ENCODE measurements at places on chromosomes 6 and 20.

- DNase-seq: no peak
Measured at GRCh38 chr20:18511571-18511970, 3.8 kb downstream of the SEC23B start.

DNA sequence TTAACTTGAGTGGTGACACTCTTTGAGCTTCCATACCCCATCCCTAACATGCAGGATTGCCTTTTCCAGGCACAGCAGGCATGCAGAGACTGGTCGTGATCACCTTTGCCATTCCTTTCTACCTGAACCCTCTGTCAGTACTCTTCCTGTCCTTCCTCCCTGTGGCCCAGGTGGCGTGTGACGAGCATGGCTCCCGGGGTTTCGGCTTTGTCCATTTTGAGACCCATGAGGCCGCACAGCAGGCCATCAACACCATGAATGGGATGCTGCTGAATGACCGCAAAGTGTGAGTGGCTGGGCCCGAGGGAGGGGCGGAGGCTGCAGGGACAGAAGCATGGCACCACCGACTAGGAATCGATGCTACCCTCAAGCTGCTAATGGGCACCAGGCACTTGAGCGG, 6.7 kb downstream of the PABPC1L start:
- DNase-seq: no peak

DNA sequence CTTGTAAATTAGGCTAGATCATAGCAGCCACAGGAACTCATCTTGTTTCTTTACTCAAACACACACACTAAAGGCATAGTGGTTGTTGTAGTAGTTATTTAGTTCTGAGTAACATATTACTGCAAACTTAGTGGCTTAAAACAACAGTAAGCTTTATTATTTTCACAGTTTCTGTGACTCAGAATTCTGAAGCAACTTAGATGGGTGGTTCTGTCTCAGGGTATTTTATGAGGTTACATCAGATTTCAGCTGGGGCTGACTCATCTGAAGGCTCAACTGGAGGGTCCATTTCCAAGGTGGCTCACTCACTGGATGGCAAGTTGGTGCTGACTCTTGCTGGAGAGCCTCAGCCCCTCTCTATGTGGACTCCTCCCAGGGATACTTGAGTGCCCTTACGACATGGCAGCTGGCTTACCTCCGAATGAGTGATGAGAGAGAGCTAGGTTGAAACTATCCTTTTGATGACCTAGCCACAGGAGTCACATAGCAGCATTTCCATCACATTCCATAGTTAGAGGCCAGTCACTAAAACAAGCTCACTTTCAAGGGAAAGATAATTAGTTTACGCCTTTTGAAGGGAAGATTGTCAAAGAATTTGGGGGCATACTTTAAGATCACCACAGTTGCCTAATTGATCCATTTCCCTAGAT, 136.5 kb upstream of the PRND start:
- no peak for DNase-seq

- DNase-seq: no peak
Measured at GRCh38 chr6:82063574-82063973, 184.0 kb downstream of the IBTK start.

DNA sequence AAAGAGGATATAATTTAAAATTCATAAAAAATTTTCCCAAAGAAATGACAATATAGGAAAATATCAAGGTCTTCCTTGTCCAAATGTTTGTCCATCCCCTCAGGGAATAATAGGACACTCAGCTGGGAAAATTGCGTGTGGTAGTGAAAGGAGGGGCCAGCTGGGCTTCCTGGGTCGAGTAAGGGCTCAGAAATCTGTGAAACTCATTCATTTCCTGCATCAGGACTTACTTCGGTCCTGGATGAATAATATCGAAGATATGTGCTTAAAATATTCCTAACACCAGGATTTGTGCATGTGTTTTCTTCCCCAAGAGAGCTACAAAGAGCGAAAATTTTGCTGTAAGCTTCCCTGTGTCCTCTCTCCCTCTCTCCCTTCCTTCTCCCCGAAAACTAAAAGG, 118.2 kb upstream of the GJE1 start:
- no peak for DNase-seq

DNA sequence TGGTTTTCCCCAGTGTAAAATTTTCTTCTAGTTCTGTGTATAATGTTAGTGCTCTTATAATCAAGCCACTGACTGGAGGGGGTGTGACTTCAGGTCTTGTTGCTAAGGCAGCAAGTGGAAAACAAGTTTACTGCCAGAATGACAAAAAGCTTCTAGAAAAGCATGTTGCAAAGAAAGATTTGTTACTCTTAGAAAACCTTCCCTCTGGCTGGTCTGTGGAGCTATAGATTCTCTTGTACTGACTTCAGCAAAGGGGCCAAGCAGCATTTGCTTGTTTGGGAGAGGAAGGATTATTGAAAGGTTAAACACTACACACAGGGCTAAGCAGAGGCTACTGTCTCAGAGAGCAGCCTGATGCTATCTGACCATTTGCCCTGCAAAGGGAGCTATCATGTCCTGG, 288.8 kb downstream of the BTBD9 start:
- no peak for DNase-seq

DNA sequence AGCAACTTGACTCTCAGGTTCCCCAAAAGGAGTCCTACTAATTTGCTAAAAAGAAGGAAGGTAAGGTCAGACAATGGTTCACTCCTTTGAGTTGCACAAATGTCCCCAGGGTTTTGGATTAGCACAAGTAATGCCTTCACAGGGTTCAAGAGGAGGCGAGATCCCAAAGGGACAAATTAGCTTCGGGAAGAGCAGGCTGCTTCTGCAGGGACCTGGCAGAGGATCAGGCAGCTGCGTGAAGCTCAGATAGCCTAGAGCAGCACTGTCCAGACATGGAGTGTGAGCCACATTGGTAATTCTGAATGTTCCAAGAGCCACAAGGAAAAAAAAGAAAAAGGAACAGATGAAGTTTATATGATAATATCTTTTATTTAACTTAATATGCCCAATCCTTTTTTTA, 115.4 kb downstream of the CFAP61 start:
- no peak for DNase-seq

DNA sequence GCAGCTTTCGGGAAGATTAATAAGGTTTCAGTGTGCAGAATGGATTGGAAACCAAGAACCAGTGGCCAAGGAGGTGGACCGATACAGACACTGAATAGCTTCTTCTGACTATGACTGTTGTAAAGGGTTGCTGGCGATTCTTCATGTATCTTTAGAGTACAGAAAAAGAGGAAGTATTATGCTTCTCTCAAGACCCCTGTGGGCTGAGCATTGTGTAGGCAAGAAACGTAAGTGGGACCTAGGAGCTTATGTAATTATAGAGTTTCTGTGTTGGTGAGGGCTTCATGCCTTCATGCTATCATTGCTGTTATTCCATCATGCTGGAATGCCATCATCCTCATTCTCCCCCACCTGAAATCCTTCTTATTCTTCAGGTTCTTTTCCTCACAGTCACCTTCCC, 105.4 kb upstream of the AKIRIN2 start:
- no peak for DNase-seq

- no peak for DNase-seq
Measured at GRCh38 chr6:141848029-141848890, 284.5 kb upstream of the GJE1 start.

- no peak for DNase-seq
Measured at GRCh38 chr20:6966721-6967120, 199.2 kb downstream of the BMP2 start.

- peak; percentile 12 for DNase-seq
Measured at GRCh38 chr6:35048631-35049083, 92.5 kb downstream of the TCP11 start.

Data from activated CD4-positive, alpha-beta T cell treated with anti-CD3 and anti-CD28 coated beads for 1 hour (primary cell).